ENCODE measurements at places on chromosomes 13 and 19.

GRCh38 chr13:99995104-99995588 lies 13.6 kb downstream of the ZIC2 start:
- DNase-seq, result no peak

- no peak for DNase-seq
Observed at GRCh38 chr13:31930901-31931522, 100.6 kb upstream of the FRY start.

DNA sequence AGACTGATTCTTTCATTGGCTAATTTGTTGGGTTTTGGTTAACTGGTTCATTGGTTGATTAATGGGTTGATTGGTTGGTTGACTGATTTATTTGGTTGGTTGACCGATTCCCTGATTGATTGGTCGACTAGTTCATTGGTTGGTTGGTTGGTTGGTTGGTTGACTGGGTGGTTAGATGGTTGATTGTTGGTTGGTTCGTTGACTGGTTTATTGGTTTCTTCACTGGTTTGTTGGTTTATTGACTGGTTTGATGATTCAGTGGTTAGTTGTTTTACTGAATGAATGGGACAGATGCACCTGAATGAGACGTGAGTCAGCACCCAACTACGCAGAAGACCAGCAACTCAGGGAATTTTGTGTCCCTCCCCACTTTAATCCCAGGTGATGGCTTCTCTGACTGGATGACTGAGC lies 2.7 kb upstream of the NUP62 start:
- no peak for DNase-seq

DNA sequence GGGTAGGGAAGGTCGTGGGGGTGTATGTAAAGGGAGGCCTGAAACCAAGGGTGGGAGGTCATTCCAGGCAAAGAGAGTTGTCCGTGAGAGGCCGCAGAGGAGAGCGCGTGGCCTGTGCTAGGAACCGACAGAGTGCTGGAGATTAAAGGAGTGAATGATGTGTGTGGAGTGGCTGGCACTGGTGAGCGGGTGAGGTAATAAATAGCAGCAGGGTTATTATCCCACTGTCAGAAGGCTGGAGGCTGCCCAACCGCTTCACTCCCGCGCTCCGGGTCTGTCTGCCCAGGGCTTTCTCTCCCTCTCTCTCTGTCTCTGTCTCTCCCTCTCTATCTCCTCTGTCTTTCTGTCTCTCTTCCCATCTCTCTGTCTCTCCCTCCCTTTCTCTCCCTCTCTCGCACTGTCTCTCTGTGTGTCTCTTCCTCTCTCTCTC lies 17.4 kb downstream of the ZNF579 start:
- DNase-seq, result no peak

- DNase-seq, result no peak
Observed at GRCh38 chr13:30847650-30848307, 58.3 kb upstream of the MEDAG start.

GRCh38 chr19:44620667-44621066 lies 7.3 kb downstream of the IGSF23 start:
- no peak for DNase-seq

DNA sequence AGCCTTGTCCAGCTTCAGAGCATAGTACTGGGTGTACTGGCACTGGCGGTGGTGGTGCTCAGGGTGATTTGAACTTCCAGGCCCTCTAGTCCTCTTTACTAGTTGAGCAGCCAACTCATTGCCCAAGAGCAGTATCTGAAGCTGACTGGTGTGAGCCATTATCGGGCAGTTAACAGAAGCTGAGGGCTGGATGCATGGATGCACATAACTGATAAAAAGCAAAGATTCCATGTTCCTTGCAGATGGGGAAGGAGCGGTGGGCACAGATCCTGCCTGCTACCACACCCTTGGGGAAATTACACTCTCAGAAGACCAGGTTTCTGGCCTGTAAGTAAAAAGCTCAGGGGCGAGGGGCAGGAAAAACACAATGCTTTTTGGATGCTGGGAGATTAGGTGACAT lies 499.4 kb upstream of the ARGLU1 start:
- DNase-seq, result no peak

GRCh38 chr13:98050041-98050466 lies 92.8 kb upstream of the FARP1 start:
- DNase-seq, result no peak

- DNase-seq, result no peak
Observed at GRCh38 chr13:38386421-38386820, 36.8 kb downstream of the UFM1 start.

GRCh38 chr13:23701636-23702035 lies 131.4 kb downstream of the TNFRSF19 start:
- DNase-seq, result no peak

DNA sequence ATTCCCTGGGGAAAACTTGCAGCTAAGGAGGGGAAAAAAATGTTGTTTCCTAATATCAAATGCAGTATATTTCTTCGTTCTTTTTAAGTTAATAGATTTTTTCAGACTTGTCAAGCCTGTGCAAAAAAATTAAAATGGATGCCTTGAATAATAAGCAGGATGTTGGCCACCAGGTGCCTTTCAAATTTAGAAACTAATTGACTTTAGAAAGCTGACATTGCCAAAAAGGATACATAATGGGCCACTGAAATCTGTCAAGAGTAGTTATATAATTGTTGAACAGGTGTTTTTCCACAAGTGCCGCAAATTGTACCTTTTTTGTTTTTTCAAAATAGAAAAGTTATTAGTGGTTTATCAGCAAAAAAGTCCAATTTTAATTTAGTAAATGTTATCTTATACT lies 33.6 kb downstream of the TNFSF11 start:
- DNase-seq, result no peak

DNA sequence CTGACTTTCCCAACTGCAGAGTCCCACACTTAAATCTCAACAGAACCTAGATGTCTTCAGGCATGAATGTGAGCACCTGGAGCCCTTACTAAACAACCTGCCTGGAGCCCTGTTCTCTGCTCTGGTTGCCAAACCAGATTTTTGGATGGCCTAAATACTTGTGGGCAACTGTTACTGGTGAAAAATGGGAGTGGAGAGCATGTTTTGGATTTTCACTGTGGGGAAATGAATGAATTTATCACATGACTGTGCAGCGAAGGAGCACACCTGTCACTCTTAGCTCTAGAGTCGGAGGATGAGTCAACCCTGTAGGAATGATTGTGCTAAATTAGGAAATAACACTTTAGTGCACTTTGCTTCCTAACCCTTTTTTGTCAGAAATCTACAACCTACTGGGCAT lies 30.3 kb downstream of the SHISA2 start:
- no peak for DNase-seq

DNA sequence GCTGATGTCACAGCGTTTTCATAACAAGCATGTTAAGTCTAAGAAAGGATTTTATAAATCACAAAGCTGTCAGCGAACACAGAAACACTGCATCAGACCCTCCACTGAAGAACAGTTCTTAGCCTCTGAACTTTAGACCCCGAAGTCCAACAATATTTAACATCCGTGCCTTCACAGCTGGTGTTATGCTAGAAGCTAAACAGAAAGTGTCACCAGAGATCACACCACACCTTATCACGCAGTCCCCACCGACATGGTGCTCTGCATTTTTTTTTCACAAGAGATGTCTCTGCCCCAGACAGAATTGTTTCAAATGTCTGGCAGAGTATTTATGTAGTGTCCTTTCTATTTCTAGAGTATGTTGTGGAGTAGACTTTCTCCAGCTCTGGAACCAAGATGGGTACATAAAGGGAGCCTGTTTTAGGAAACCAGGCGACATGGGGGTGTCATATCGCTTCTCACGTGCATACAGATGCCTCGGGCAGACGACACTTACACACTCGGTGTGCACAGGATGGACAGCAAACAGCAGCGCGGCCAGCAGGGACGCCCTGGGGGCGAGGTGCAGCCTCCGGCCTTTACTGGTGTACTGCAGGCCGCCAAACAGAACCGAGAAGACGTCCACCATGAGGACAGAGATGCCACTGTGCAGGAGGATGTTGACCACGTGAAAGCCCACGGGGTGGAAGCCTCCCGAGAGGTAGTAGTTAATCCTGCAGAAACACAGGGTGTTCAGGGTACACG lies 12.0 kb downstream of the TMTC4 start:
- no peak for DNase-seq

- DNase-seq, result no peak
Observed at GRCh38 chr13:50576156-50576555, 267.3 kb downstream of the DLEU7 start.

DNA sequence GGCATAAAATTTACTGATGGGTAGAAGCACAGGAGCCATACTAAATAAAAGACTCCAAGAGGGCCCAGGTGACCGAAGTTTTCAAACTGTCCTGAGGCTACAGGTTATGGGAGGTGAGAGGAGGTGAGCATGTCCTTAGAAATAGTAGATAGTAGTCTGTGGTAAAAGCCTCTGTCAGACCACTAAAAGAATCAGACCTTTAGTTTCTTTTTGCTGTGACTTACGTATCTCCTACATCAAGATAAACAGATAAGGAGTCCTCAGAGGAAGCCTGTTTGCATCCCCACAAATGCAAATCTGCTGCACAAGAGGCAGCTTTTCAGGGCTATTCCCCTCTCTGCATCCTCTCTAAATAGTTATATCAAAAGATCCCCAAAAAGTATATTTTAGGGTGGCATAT lies 711.6 kb upstream of the SLITRK6 start:
- no peak for DNase-seq

DNA sequence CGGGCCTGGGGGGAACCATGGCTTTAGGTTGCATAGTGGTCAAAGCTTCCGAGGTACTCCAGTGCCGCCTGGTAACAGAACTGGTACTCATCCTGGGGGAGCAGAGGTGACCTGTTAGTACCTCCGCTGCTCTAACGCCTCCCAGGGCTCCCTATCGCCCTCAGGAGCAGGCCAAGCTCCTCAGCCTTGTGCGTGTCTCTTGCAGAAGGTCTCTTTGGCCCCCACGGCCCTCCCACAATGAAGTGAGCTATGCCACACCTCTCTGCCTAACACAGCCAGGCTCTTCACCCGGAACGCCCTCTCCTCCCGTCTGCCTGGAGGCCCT lies 133.9 kb downstream of the PTPRS start:
- DNase-seq, result no peak

DNA sequence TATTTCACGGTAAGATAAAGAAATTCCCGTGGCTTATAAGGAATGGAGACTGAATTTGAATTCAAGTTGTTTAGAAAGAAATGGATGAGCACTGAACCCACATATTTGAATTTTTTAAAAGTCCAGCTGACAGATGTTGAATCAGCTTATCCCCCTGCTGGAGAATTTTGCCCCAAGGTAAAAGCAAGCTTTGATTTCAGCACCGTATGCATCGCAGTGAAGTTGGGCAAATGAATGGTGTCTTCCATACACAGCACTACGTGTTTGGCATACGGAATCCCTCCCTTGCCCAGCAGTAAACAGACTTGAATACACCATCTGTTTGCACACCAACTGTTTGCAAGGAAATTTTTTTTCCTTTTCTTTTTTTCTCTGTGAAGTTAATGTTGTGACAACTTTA lies 77.5 kb upstream of the PEG3 start:
- no peak for DNase-seq

DNA sequence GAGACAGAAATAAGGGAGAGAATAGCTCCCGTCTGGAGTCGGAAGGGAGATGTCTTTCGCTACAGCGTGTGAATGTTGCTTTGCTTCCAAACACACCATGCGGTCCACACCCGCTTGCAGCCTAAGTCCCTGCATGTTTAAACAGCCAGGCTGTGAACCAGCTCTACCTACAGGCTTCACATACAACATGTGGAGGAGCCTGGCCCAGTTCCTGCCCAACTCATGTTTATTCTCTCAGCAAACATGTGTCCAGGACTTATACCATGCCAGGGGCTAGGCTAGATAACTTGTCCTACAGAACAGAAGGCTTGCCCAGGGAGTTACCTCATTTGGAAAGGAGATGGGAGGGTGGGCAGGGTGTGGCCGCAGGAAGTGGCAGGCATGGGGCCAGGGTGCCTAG lies 181.5 kb downstream of the FOXO1 start:
- DNase-seq, result no peak

Data from esophagus squamous epithelium (tissue), 5 donors.